ENCODE measurements at places on chromosomes 6 and 20.

- peak; percentile 52 for DNase-seq
Measured at GRCh38 chr20:15902493-15902892, 670.8 kb downstream of the KIF16B start.

GRCh38 chr6:84764332-84765049 lies at the start of gene TBX18:
Gene TBX18, minus strand, starts transcription at chr6:84764598. Its CDS starts 417 bp downstream, at chr6:84764181.
- no peak for DNase-seq

- DNase-seq: peak; percentile 85
Measured at GRCh38 chr6:28542440-28543296, 17.0 kb downstream of the GPX5 start.

DNA sequence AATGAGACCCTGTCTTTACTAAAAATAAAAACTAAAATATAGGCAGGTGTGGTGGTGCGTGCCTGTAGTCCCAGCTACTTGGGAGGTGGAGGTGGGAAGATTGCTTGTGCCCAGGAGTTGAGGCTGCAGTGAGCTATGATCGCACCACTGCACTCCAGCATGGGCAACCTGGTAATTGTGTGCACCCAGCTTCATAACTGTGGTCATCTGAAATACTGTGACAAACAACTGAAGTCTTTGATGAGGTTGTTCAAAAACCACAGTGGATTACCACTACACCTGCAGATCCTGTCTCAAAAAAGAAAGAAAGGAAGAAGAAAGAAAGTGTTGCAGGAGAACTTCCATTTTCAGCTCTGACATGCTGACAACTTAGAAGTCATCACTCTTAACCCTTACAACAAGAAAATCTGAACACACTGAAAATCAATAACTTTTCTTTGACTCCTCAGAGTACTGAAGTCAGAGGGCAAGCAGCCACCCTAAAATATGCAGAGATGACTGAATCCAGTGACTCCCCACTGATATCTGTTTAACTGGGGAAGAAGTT lies 13.8 kb upstream of the ZBP1 start:
- no peak for DNase-seq

DNA sequence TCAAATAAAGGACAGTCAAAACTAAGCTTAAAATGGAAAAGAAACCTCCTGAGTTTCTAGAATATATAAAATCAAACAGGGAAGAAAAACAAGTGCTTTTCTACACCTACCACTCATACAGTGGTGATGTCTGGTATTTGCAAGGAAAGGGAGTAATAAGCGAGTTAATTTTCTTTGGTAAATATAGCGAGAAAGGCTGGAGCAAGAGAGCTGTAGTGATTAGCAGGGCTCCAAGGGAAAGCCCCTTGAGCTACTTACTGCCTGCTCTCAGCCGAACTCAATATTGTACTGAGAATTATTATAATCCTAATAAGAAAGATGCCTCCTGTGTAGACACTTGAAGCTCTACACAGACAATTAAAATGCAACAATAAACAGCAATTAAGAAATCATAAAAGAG lies 296.3 kb downstream of the LAMA2 start:
- peak; percentile 52 for DNase-seq

DNA sequence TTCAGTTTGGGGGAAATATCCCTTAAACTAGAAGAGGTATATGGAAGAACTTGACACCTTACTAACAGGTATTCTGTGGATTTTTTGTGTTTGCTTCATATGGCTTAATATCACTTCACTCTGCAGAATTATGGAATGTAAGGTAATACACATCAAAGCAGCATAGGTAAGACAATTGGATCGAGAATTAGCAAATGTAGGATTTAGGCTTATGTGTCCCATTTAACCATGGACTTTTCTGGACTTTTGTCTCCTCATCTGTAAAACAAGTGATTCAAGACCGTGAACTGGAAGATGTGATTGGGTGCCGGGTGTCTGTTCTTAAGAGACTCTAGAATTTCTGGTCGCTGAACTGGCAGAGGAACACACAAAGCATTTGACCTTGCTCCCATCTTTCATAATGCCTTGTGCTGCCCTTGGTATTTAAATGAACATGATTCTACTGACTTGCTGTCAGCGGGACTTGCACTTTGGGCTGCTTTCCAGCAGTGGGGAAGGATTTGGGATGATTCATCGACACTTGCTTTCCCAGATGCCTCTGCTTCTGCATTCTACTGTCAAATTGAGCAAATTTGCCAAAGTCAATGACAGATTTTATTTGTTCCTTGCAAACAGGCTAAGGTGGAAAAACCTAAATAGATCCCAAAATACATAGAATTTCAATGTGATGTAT lies 199.8 kb downstream of the PLCB1 start:
- DNase-seq: no peak

Measured in NCI-H524 (cell line).